ENCODE measurements at places on chromosomes 1 and 21.
A peak's percentile ranks its signal among the peaks of the same experiment; 100 is the strongest.

DNA sequence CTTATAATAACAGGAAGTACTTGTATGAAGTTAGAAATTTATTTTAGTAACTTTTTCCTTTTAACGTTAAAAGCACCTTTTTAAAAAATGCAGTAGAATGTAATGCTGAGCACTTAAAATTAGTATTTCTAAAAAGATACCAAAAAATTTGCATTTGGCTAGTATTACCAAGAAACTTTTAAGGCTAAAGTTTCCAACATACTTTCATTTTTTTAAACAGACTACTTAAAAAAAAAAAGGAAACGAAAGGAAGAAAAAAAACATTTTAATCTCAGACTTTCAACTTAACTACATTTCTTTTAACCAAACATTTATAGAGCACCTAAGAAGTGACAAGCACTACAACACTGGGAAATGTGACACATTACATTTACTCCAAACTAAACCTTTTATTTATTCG, 2.8 kb downstream of the ARID4B start:
- no peak for DNase-seq

GRCh38 chr1:13593511-13594131, 10.0 kb downstream of the PDPN start:
- peak; percentile 70 for DNase-seq

GRCh38 chr21:20110368-20110767, 887.8 kb upstream of the NCAM2 start:
- DNase-seq = no peak

DNA sequence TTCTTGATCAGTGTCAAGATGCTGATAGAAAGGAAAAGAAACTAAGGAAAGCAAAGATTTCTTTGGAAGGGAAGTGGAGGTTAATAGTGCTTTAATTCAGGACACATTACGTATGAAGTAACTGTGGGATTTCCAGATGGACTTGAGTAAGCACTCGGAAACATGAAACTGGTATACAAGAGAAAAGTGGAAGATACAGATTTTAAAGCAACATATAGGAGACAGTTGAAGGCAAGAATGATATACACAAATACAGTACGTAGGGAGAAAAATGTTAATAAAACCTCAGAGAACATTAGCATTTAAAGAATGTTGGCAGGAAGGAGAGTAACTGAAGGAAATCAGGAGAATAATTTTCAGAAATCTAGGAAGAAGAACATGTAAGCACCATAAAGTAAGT, 730.9 kb upstream of the ADGRL2 start:
- DNase-seq = no peak

DNA sequence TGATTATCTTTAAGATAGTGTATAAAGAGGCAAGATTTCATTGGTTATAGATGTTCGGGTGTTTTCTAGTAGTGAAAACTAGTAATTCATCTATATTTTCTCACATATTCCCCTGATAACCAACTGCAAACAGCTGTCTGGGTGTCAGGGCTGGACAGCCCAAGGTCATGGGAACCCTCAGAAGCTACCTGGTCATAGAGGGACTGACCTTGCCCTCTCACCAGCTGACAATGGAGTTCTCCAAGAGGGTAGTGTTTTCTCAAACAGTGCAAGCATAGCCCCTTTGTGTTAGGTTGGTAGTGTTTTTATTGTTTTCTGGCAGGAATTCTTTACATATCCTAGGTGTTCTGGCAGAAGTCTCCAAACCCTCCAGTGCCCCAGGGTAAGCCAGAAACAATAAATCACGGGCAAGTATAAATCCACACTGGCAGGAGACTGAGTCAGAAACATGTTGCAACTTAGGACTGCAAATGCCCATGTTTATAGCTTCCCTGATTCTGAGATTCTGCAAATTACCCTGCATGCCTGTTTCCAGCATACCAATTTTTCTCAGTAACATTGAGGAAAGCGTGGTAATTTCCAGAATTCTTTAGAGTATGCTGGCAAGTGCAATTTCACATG, 82.8 kb upstream of the ATP1A1 start:
- no peak for DNase-seq

Measured in endodermal cell (in vitro differentiated cells).